MCF 10A (cell line): ENCODE measurements at places on chromosomes 3 and 15.

DNA sequence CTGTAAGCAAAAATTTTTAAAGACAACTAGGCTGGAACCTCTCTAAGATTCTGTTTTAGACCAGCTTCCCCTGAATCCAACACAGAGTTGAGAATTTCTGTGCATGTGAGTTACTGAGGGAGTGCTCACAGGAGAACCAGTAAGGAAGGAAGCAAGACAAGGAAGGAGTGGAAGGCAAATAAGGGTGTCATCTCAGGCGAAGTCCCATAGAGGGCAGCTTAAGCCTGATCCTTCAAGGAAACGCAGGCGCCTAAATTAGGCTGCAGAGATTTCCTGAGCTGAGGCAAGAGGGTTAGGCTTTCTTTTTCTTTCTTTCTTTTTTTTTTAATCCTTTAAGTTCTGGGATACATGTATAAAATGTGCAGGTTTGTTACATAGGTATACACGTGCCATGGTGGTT lies 36.2 kb upstream of the COL6A6 start:
- DNase-seq, result peak; percentile 21

- peak; percentile 21 for DNase-seq
Measured at GRCh38 chr3:15368561-15369135, 36.3 kb upstream of the SH3BP5 start.

- no peak for DNase-seq
Measured at GRCh38 chr3:20682573-20682972, 496.6 kb upstream of the SGO1 start.

DNA sequence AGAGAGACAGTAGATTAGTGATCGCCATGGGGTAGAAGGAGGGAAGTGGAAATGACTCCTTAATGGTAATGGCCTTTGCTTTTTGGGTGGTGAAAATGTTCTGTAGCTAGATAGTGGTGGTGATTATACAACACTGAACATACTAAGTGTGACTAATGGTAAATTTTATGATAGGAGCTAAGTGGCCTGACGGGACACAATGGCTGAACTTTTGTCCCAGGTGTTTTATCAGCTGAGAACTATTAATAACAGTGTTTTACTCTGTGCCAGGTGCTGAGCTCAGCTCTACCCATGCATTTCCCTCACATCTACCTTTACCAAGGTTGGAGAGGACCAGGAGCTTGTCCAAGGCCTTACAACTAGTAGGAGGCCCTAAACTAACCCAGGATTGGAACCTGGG lies 66.8 kb downstream of the TRIM71 start:
- DNase-seq, result no peak

DNA sequence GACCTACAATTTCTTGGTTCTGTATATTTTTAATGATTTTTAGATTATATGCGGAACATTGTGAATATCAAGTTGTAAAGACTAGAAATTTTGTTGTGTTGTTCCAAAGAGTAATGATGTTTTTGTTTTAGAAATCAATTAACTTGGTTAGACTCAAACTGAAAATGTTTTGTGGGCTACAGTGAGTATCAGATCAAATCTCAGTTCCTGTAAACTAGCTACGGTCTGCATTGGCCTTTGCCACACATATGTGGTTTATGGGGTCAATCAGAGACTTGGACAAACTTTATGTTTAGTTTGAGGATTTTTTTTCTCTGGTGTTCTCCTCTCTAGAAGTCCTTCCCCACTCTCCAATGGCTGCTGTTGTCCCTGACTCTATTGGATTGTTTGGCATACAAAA lies 308.0 kb upstream of the THRB start:
- no peak for DNase-seq

DNA sequence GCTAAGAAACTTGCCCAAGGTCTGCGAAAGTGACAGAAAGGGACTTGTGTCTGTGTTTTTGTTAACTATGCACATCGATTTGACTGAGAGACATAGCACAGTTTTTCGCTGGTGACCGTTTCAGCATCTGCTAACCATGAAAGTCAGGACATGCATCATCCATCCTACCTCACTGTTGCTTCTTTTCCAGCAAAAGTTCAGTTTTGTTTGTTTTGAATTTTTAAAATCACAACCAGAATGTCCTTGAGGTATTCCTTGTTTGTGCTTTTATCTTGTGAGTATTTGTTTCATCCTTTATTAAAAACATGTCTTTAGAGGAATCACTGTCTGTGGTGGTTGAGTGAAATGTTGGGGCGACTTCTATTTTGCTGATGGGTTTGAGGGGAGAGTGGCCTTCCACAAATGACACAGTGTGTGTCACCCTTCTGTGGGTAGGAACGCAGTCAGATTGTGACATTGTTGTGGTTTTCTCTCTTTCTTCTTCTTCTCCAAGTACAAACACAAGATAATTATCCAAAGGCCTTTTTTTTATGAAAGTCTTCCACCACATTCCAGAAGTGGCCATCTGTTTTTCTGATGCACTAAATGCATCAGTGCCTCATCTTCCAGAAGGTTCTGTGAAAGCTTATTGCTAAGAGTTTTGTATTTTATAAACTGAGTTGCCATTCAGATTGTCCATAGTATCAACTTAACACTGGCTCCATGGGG lies 214.4 kb upstream of the NR2E3 start:
- no peak for DNase-seq

GRCh38 chr15:68751622-68752021 lies 69.1 kb downstream of the ANP32A start:
- DNase-seq, result no peak

DNA sequence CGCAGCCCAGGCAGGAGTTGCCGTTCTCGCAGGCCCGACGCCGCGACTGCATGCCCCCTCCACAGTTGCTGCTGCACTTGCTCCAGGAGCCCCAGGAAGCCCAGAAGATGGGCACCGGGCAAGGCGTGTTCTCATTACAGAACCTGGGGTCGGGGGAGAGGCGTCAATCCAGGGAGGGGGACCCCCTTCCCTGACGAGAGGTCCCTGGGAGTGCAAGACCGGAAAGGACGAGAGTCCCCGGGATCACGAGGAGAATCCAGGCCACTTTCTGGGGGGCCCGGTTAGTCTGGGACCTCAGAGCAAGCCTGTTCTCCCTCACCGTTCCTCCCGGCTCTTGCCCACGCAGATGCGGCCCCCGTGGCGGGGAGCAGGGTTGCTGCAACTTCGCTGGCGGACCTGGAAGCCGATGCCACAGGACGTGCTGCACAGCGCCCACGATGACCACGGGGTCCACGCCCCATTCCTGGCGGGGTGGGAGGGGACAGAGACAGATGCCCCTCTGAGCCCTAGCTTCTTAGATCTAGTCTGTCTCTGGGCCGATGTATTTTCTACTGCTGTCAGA lies 113.9 kb downstream of the SEMA5B start:
- no peak for DNase-seq

- DNase-seq, result peak; percentile 43
Measured at GRCh38 chr3:64122476-64122875, 99.2 kb upstream of the PSMD6 start.

DNA sequence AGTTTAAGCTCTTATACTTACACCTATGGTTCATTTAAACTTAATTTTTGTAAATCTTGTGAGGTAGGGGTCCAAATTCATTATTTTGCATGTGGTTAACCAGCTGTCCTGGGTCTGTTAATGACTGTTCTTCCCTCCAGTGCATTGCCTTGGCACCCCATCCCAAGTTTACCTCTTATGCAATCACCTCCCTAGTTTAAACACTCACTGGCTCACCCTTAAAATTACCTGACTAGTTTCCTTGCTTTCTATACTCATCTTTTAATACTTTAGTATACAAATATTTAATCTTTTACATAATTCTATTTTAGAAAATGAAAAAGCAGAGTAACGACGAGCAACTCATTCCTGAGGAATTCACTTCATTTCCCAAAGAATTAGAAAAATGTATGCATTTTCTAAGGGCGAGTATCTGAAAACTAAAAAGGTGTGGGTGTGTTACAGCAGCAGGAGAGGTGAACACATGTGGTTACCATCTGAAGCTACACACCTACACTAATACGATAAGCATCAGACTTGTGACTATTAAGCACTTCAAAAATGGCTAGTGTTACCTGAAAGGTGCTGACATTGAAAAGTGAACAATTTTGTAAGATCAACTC lies 33.7 kb downstream of the TJP1 start:
- peak; percentile 30 for DNase-seq

- DNase-seq, result no peak
Measured at GRCh38 chr3:196214783-196215441, 1.4 kb upstream of the SLC51A start.

- no peak for DNase-seq
Measured at GRCh38 chr3:31636694-31637442, 104.1 kb downstream of the STT3B start.

DNA sequence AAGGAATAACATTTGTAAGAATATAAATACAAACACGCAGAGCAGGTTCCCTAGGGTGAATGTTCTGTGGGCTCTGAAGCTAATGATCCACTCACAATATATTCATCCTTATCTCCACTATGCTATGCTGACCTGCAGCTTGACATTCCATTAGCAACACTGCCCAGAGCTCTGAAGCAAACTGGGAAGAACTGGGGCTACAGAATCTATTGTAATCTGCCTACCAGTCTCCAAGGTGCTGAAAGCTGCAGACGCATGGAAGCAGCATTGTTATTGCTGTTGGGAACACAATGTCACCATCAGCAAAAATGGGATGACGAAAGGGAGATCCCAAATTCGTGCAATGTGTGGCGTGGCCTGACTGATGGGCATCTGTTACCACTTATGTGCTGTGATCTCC lies 316.7 kb upstream of the RORA start:
- DNase-seq, result no peak

GRCh38 chr3:27025718-27026117 lies 343.5 kb downstream of the NEK10 start:
- no peak for DNase-seq

DNA sequence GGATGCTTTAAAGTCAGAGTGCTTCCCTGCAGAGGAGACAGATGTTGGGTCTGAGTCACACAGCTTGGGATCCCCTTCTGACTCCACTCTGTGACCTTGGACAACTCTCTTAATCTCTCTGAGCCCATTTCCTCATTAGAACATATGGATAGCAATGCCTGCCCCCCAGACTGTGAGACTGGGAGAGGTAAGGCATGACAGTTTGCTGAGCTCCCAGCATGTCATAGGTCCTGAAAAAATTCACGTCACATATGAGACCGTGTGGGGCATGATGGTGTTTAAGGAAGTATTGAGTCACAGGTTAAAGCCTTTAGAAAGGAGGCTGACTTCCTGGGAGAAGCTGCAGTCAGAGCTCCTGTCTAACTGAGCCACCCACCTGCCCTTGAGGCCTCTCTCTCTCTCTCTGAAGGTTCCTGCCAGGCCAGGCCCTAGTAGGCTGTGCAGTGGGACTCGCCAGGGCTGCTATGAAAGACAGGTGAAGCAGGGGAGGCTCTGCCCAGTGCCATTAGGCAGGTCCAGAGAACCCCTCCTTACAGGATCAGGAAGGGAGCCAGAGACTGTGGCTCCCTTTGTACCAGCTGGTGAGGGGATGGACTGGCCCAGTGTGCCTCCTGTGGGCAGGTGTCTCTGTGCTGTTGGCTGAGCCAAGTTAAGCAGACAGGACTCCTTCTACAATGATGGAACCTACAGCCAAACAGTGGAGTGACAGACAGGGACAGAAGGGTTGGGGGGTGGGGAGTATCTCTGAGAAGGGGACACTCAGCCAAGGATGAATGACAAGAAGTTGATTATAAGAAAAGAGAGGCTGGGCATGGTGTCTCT lies 19.5 kb upstream of the DOCK3 start:
- no peak for DNase-seq
